Caco-2 (cell line): ENCODE measurements at places on chromosomes 1 and 21. TPM values are rescaled to one million over a fixed set of nuclear protein-coding genes. Genes with fewer than 3 reads are reported as not detected.

DNA sequence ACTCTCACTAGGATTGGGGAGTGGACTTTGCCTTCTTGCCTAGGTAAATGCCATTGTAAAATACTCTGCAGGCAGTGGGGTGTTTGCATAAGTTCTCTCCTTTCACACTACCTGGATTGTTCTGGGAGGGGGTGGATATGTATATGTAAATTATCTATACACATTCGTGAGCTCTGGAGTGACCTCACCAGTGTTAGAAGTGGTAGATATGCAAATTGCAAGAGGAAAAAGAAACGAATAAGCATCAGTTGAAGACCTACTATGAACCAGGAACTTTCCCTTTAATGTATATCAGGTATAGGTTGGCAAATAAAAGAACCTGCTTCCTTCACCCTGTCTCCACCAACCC lies 1.5 kb upstream of the ARHGEF11 start:
- peak overlapping the region; percentile 97 for H3K27ac ChIP-seq
- no peaks in the 10 kb centered on the region for H3K27me3 ChIP-seq
- no peaks in the 10 kb centered on the region for H3K36me3 ChIP-seq
- H3K4me1 ChIP-seq = peaks cover 10% of the 10 kb centered on the region
- DNase-seq = peak; percentile 42

The MRPL39 gene
- 37.3 and 39.8 TPM in 2 replicates for total RNA-seq

- no peaks in the 10 kb centered on the region for H3K36me3 ChIP-seq
- H3K4me1 ChIP-seq = 0 out of 2 replicates have a peak, but pooled peaks cover 5% of the 10 kb centered on the region
- H3K4me3 ChIP-seq = no peak overlapping the region
- no peak for DNase-seq
- no peak overlapping the region for H3K27ac ChIP-seq
These were observed 9.2 kb upstream of the PEF1 start for GRCh38 chr1:31653717-31654473.

The WNT3A gene
- total RNA-seq = 0.09 TPM in 2 replicates

DNA sequence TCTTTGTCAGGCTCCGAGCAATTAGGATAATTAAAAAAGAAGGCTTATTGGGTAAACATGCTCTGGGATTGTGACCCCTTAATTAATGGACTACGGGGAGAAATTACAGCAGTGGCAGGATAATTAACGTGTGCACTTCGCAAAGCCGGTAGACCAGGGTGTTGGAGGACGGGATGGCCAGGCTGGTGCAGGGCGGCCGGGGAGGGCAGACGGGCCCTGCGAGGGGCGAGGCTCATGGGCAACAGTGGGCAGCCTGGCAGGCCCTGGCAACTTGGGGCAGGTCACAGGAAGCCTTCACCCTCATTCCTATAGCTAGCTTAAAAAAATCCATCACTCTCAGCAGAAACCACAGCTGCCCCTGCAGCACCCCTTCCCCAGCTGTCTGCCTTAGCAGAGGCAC lies 186.2 kb upstream of the ARHGEF16 start:
- no peaks in the 10 kb centered on the region for H3K4me1 ChIP-seq
- H3K4me3 ChIP-seq = no peak overlapping the region
- H3K27ac ChIP-seq = no peak overlapping the region
- DNase-seq = no peak
